ENCODE measurements at places on chromosomes 2 and 18. TPM values are rescaled to one million over a fixed set of nuclear protein-coding genes. Genes with fewer than 3 reads are reported as not detected.

DNA sequence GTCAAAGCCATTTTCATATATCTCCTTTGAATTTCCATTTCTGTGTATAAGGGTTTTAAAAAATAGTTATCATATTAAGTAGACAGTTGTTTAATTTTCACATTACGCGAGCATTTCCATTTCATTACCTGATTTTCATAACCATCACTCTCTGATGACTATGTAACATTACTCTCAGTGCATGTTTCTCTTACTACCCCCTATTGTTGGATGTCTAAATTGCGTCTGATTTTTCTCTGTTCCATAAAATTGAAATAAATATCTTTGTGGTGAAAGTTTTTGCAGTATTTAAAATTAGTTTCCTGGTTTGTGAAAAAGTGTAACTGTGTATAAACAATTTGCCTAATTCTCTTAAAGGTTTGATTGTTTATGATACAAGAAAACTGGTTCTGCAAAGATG, 123.8 kb downstream of the MYO1B start:
- no peak for DNase-seq

The ALPG gene
- 0.88 TPM for total RNA-seq

The ERICH2 gene
- total RNA-seq: not detected

The ANKRD36B gene
- total RNA-seq: 42.1 TPM

The ALPP gene
- 0.27 TPM for total RNA-seq

GRCh38 chr2:56379066-56379465, 195.3 kb downstream of the CCDC85A start:
- DNase-seq: no peak

Measured in type B pancreatic cell (in vitro differentiated cells).